Kidney (tissue), 22 donors: ENCODE measurements at places on chromosomes 4 and X.

DNA sequence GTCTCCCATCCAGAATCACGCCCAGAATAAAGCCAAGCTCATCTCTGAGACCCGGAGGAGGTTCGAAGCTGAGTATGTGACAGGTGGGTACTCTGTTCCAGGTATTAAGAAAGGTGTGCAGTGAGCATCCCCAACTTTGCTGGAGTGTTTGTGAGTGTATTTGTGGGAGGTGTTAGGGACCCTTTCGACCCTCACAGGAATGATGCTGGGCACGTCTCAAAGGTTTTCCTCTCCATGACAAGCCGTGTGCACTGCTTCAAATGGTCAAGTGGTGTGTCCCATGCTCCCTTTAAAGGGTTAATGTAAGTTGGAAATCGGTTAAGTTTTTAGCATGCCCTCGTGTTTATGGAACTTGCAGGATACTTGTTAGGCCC lies 442 bp downstream of the MOSPD2 start:
- no peaks in the 10 kb centered on the region for H3K27me3 ChIP-seq
- peak overlapping the region; percentile 91 for H3K4me3 ChIP-seq
- DNase-seq: no peak
- no peaks in the 10 kb centered on the region for H3K4me1 ChIP-seq
- H3K27ac ChIP-seq: peak overlapping the region; percentile 53

DNA sequence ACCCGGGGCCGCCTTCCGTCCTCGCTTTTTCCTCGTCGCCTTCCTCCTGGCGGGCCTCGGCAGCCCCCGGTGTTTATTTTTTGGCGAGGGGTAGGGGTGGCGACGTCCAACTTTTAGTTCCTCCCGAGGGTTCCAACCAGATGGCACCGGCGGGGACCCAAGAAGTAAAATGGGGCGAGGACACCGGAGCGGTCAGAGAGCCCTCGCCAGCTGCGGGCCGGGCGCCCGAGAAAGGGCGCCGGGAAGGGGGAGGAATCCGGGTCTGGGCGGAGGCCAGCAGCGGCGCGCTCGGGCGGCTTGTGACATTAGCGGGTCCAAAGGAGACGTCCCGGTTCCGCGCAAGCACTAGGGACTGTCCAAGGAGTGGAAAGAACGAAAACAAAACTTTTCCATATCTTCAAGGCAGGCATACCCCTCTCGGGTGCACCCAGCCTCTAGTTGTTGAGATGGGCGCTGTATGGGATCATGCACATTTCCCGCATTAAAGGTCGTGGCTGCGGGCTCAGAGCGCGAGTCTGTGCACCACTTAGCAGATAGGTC lies 691 bp upstream of the USP46 start:
- peak overlapping the region; percentile 87 for H3K27ac ChIP-seq
- H3K36me3 ChIP-seq: no peaks in the 10 kb centered on the region
- no peaks in the 10 kb centered on the region for H3K27me3 ChIP-seq
- peak overlapping the region; percentile 70 for H3K4me3 ChIP-seq
- DNase-seq: peak; percentile 69
- no peaks in the 10 kb centered on the region for H3K4me1 ChIP-seq

DNA sequence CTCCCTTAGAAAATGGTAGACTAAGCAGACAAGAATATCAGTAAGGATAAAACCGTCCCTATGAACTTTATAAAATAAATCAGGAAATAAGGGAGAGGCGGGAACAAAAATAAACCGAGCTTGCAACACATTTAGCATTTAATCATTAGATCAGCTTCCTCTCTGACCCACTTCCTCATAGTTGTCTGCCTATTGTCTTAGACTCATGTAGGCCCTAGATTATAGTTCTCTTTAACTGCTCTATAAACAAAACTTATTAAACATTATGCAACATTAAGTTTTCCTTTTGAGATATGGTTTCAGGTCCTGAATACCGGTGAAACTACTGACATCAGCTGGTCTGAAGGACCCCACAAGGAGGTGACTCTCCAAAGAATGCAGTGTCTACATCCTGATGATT lies 15.8 kb upstream of the SRD5A3 start:
- no peak for DNase-seq
- H3K4me1 ChIP-seq: no peaks in the 10 kb centered on the region
- no peak overlapping the region for H3K27ac ChIP-seq
- no peak overlapping the region for H3K4me3 ChIP-seq

DNA sequence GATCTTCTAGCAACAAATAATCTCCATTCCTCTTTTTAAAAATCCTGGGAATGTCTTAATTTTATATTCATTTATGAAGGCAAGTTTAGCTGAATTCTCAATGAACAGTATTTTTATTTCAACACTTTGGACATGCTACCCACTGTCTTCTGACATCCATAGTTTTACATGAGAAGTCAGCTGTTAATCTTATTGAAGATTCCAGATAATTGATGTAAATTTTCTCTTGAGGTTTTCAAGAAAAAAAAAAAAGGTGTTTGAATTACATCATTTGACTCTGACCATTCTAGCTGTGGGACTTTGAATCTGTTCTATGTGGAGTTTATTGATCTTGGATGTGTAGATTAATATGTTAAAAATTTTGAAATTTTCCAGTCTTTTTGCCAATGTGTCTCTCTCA lies 28.0 kb downstream of the PDHA2 start:
- no peak for DNase-seq
- no peak overlapping the region for H3K27ac ChIP-seq
- H3K27me3 ChIP-seq: no peaks in the 10 kb centered on the region
- no peaks in the 10 kb centered on the region for H3K4me1 ChIP-seq

DNA sequence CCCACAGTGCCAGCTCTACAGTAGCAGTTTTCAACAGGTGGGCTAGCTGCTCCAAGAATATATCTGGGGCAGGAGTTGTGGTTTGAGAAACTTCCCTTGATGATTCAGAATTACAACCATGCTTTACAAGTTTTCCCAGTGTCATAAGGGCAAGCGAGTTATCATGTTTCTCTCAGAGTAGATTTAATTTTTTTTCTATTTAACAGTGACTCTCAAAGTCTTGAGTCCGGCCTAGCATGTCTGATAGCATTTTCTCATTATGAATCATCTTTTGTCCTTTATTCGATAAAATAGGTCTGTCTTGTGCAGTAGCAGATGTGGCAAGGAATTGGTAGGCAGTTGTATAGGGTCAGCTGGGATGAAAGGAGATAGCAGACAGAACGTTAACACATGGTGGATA lies 62.2 kb upstream of the SPANXD start:
- H3K36me3 ChIP-seq: no peaks in the 10 kb centered on the region
- DNase-seq: no peak
- no peaks in the 10 kb centered on the region for H3K4me1 ChIP-seq
- H3K4me3 ChIP-seq: no peak overlapping the region
- H3K27ac ChIP-seq: no peak overlapping the region

DNA sequence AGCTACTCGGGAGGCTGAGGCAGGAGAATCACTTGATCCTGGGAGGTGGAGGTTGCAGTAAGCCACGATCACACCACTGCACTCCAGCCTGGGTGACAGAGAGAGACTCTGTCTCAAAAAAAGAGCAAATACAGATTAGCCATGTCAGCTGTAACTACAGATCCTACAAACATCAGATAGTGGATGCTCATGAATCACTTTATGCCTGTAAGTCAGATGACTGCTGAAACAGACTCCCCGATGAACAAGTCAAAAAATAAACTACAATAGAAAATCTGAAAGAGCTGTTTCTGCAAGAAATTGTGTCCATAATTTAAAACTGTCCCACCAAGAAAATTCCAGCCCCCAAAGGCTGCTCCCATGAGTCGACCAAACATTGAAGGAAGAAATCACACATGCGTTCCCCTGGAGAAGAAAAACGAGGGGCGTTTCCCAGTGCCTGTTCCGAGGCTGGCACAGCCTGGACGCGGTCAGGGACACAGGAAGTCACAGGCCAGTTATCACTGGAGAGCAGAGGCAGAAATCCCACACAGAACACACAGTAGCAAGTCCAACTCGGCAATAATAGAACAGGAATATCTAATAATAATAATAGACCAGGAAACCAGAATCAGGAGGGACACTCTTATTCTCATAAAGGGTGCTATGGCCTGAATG lies 30.0 kb upstream of the GTPBP6 start:
- H3K4me1 ChIP-seq: no peaks in the 10 kb centered on the region
- no peaks in the 10 kb centered on the region for H3K27me3 ChIP-seq
- no peak overlapping the region for H3K4me3 ChIP-seq
- H3K36me3 ChIP-seq: peaks cover 4% of the 10 kb centered on the region
- H3K27ac ChIP-seq: no peak overlapping the region

- H3K27ac ChIP-seq: no peak overlapping the region
- no peak for DNase-seq
- no peak overlapping the region for H3K4me3 ChIP-seq
- H3K36me3 ChIP-seq: no peaks in the 10 kb centered on the region
Observed at GRCh38 chr4:27087306-27088045, 226.8 kb downstream of the STIM2 start.

GRCh38 chr4:8461086-8461485 lies 20.5 kb downstream of the TRMT44 start:
- H3K4me3 ChIP-seq: no peak overlapping the region
- DNase-seq: no peak
- no peaks in the 10 kb centered on the region for H3K27me3 ChIP-seq
- H3K4me1 ChIP-seq: peaks cover 15% of the 10 kb centered on the region
- peaks cover 33% of the 10 kb centered on the region for H3K36me3 ChIP-seq
